ENCODE measurements at places on chromosomes 11 and 22.

- no peak for DNase-seq
Observed at GRCh38 chr11:131739243-131739882, 368.9 kb downstream of the NTM start.

DNA sequence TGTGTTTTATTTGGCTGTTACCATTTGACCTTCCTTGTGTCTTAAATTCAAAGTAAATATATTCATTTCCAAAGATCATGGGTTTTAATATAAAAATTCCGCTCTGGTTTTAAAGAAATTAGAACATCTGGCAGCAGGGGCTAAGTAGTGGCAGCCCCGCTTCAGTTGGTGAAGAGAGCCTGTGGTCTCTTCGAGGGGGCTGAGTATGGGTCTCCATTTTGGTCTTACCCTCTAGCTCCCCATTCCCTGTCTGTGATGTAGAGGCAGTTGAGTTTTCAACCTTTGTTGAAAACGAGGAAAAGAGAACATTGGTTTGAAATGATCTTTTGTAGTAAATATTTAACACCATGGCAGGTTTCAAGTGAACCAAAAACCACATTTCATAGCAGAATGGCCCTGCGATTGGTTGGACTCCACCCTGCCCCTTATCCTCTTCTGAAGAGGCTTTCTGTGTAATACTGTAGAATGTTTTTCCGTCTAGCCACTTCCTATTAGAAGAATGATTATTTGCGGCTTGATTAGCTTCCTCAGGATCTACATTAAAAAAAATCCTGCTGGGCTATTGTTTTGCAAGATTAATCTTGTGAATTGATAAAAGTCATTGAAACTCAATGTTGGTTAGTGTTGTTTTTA, 17.7 kb downstream of the APLP2 start:
- no peak for DNase-seq

- DNase-seq = no peak
Observed at GRCh38 chr11:80970037-80970436, 1529.2 kb upstream of the TENM4 start.

DNA sequence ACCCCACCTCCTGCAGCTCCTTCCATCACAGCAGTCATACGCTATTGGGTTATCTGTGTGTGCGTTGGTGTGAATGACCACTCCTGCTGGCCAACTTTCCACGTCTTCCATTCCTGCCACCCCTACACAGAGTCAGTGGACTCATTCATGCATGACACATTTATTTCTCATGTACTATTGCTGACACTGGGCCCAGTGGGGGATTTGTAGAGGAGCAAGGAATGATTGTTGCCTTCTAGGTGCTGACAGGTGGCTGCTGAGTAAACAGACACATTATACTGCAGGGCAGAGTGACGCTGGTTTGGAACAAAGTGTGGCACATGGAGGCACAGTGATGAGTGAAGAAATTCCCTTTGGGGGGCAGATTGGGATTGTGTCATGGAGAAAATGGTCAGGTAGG, 113.9 kb downstream of the CCDC81 start:
- DNase-seq = no peak

- no peak for DNase-seq
Observed at GRCh38 chr22:23715806-23716375, 25.1 kb downstream of the RGL4 start.

GRCh38 chr22:41092847-41093411, 537 bp downstream of the EP300 start:
- peak; percentile 6 for DNase-seq

DNA sequence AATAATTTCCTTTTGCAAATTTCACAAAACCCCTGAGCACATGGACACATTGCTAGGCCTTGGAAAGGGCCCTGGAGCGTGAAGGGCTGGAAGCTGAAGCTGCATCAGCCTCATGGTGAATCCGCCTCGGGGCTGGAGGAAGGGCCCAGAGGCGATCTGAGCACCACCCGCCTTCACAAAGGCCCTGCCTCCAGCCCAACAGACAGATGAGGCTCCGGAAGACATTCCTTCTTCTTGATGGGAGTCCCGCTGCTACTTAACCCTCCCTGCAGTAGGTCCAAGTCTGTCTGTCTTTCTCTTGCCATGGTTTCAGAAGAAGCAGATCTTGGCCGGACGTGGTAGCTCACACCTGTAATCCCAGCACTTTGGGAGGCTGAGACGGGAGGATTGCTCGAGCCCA, 16.5 kb downstream of the ARRB1 start:
- DNase-seq = no peak

- DNase-seq = no peak
Observed at GRCh38 chr11:18384157-18384641, 10.2 kb upstream of the LDHA start.

Data from activated T-cell treated with anti-CD3 and anti-CD28 coated beads for 4 hours (primary cell).